ENCODE measurements at places on chromosomes 7 and 10. TPM values are rescaled to one million over a fixed set of nuclear protein-coding genes. Genes with fewer than 3 reads are reported as not detected.

GRCh38 chr10:132497861-132498561 is 39.6 kb upstream of the INPP5A start:
- H3K4me3 ChIP-seq, result no peak overlapping the region
- no peaks in the 10 kb centered on the region for H3K36me3 ChIP-seq
- no peak overlapping the region for H3K27ac ChIP-seq

DNA sequence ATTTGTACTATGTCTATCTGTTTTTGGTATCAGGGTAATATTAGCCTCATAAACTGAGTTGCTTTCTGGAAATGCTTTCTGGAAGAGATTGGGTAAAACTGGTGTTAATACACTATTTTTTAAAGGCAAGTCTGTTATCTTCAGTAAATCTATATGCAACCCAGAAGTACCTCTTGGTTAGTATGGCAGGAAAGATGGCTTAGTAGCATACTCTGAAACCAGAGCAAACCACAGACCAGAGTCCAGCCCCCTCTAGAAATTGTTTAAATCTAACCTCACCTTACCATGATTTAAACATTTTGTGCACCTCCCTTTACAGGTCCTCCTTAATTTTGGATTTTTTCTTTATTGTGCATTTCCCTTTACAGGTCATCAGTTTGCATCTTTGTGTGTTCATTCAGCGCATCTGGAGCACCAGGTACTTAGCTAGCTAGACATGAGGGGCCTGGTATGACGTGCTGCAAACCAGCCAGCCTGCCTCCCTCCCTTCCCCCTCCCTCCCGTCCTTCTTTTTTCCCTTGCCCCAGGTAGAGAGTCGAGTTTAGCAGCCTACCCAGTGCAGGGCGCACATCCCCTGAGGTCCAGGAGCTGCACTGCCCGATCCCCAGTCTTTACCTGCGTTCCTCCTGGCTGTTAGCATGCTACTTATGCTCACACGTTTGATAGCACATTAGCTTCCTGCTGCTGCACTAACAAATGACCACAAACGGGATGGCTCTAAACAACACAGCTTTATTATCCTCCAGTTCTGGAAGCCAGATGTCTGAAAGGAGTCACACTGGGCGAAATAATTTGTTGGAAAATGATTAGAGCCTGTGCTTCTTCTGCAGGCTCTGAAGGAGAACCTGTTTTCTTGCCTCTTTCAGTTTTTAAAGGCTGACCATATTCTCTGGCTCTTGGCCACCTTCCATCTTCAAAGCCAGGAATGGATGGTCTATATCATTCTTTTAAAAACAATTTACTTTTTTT is 299.9 kb upstream of the HABP2 start:
- no peak overlapping the region for H3K4me3 ChIP-seq
- no peaks in the 10 kb centered on the region for H3K4me1 ChIP-seq
- no peak overlapping the region for H3K27ac ChIP-seq
- no peaks in the 10 kb centered on the region for H3K36me3 ChIP-seq
- no peak for DNase-seq
- peaks cover 8% of the 10 kb centered on the region for H3K27me3 ChIP-seq

DNA sequence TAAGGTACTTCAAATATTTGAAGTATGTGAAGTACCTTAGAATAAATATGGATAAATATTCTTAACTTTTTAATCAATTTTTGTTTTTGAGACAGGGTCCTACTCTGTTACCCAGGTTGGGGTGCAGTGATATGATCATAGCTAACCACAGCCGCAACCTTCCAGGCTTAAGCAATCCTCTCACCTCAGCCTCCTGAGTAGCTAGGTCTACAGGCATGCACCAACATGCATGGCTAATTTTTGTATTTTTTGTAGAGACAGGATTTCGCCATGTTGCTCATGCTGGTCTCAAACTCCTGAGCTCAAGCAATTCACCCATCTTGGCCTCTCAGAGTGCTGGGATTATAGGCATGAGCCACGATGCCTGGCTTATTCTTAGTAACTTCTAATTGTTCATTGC is 119.4 kb upstream of the KAT6B start:
- H3K27me3 ChIP-seq, result no peaks in the 10 kb centered on the region
- peaks cover 17% of the 10 kb centered on the region for H3K36me3 ChIP-seq
- H3K27ac ChIP-seq, result no peak overlapping the region
- H3K4me3 ChIP-seq, result no peak overlapping the region

GRCh38 chr7:133646472-133647315 is 393.8 kb downstream of the EXOC4 start:
- no peak overlapping the region for H3K4me3 ChIP-seq
- H3K4me1 ChIP-seq, result no peaks in the 10 kb centered on the region
- H3K27me3 ChIP-seq, result no peaks in the 10 kb centered on the region

DNA sequence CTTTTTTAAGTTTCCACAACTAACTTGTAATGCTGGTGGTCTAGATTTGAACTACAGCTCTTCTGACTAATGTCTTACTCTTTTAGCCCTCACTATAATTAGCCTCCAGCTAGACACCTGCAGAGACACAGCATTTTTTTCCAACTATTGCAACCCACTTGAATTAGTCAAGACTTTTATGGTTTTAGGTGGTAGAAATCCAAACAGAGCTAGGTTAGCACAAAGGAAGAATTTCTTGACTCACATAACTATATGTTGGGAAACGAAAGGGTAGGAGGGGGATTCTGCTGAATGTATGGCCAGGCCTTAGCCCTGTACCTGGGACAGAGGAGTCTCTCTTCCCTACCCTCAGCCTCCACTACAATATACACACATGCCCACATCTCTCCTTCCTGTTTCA is 586.1 kb downstream of the INHBA start:
- H3K27ac ChIP-seq, result no peak overlapping the region
- no peak for DNase-seq
- H3K4me1 ChIP-seq, result no peaks in the 10 kb centered on the region
- no peak overlapping the region for H3K4me3 ChIP-seq

DNA sequence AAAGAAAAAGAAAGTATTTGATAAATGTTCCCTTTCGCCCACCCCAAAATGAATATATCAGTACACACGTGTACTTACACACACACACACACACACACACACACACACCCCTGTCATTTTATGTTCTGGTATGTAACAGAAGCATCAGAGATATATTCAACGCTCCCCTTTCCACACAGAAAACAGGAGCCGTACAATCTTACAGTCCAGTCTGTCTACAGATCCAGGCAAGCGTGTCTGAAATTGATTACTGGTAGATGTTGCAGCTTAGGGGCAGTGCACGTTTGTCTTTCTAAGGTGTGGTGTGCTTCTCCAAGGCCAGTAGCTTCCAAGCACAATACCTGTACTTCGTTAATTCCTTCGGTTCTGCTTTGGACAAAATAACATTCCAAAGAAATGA is 143.7 kb upstream of the RNF32 start:
- no peak overlapping the region for H3K4me3 ChIP-seq
- no peak for DNase-seq
- no peaks in the 10 kb centered on the region for H3K4me1 ChIP-seq
- H3K36me3 ChIP-seq, result no peaks in the 10 kb centered on the region
- no peak overlapping the region for H3K27ac ChIP-seq

GRCh38 chr7:104453190-104453589 is 124.8 kb downstream of the LHFPL3 start:
- H3K36me3 ChIP-seq, result no peaks in the 10 kb centered on the region
- DNase-seq, result no peak
- H3K27ac ChIP-seq, result no peak overlapping the region
- no peaks in the 10 kb centered on the region for H3K27me3 ChIP-seq

DNA sequence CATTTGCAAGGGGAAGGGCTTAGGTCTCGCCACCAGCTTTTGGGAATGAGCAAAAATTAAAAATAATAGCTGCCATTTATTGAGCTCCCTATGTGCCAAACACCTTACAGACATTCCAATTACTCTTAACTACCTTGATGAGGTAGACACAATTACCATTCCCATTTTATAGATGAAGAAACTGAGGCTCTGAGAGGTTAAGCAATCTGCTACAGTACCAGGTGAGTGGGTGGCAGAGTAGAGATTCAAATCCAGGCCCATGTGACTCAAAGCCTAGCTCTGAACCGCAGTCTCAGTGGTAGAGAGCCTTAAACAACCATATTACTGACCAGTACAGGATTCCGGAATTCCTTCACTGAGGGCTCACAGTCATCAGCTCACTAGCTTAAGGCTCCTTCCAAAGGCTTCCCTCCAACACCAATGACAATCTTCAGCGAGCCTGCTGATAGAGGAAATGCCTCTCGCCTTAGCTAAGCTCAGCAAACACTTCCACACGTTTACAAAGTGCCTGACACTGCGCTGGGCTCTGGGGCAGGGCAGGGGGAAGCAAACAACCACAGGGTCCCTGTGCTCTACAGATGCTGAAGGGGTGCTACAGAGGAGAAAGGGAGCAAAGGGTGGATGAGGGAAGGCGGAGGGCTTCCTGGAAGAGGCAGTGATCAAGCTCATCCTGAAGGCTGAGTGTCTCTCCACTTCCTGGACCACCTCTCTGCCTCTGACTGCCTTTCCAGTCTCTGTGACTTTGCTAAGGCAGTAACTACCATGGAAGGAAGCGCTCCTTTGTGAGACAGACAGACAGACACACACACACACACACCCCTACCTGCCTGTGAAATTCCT is 7.4 kb downstream of the LRRC20 start:
- no peak overlapping the region for H3K27ac ChIP-seq
- H3K36me3 ChIP-seq, result peaks cover 3% of the 10 kb centered on the region
- no peak for DNase-seq
- H3K27me3 ChIP-seq, result peaks cover 2% of the 10 kb centered on the region
- H3K4me1 ChIP-seq, result no peaks in the 10 kb centered on the region

DNA sequence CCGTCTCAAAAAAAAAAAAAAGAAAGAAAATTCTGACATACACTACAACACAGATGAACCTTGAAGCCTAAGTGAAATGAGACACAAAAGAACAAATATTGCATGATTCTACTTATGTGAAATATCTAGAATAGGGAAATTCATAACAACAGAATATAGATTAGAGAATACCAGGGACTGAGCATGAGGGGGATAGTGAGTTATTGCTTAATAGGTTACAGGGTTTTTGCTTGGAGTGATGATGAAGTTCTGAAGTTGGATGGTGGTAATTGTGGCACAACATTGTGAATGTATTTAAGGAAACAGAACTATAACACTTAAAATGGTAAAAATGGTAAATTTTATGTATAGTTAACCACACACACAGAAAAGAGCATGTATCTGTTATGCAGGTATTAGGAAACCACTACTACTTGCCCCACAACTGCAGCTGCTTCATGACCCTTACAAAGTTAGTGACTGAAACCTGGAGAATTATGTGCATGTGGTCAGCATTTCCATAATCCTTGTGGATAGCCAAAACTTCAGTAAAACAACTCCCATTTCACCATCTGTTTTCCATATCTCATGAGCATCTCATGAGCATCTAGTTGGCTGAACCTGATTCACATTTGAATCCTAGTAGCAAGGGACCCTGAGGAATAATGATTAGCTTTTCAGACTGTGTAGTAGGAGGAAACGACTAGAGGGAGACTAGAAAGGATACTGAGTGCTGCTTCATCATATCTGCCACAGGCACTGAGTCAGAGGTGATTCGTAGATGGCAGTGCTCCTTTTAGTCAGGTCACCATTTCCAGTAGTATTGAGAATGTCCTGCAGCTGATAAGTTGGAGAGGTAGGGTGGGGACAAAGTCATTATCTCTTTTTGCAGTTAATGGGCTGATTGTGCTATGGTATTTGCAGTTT is 26.3 kb downstream of the SAMD8 start:
- peak overlapping the region; percentile 69 for H3K27ac ChIP-seq
- peak; percentile 62 for DNase-seq

DNA sequence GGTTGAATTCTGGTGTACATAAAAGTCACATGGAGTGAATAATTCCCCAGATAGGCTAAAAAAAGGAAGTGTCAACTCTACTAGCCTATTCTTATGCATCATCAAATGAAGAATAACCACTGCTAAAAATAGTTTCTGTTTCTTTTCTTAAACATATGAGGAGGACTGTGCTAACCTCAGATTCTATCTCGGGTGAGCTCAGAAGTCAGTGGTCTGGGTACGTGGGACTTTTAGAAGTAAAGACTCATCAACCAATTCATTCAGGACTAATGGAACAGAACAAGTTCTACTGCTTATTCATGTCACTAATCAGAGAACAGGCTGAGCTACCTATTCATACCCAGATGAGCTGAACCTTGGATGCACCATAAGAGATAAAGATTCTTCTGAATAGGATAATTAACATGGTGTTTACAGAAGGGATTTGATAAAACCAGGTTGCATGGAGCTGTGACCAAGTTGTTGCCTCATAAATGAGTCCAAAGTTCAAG is 9.5 kb upstream of the ASAH2 start:
- no peak for DNase-seq
- H3K27me3 ChIP-seq, result peaks cover 46% of the 10 kb centered on the region
- no peak overlapping the region for H3K4me3 ChIP-seq
- H3K36me3 ChIP-seq, result no peaks in the 10 kb centered on the region
- H3K27ac ChIP-seq, result no peak overlapping the region
- H3K4me1 ChIP-seq, result no peaks in the 10 kb centered on the region

Gene EPO
- total RNA-seq, result not detected

Gene OR2A42
- not detected for total RNA-seq

Gene ANK3
- total RNA-seq, result 13.0 TPM

Gene ZNF853
- total RNA-seq, result 0.91 TPM

Gene CLEC2L
- not detected for total RNA-seq

Gene CCL26
- total RNA-seq, result not detected

Gene CALD1
- 0.62 TPM for total RNA-seq
